CD8-positive, alpha-beta memory T cell (primary cell): ENCODE measurements at places on chromosomes 4 and X.

DNA sequence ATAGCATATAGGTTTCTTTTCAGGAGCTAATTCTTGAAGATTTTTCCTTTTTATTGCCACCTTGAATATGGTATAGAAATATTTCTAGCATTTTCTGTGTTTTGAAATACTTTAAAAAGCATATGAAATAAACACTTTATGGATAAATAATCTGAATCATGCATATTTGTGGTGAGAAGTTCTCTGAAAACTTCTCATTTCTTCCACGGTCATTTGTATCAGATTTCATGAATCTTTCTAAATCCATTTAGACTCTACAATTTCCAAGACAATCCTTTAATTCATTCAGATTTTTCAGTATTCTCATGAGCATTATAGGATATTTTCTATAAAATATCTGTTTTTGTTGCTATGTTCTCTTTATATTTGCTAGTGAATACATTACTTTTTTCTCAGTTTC is 16.2 kb upstream of the CA5B start:
- DNase-seq: no peak

DNA sequence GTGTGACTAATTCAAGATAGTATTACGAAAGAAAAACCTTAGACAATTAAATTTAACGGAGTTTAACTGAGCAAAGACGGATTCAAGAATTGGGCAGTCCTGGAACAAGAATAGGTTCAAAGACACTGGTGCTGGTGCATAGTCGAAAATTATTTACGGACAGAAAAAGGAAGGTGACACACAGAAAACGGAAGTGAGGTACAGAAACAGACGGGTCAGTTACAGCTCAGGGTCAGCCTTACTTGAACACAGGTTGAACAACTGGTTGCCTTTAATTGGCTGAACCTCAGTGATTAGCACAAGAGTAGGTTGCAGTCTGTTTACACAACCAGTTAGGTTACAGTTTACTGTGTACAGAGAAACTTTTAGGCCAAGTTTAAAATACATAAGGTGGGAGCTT is 31.5 kb downstream of the KLHL8 start:
- DNase-seq: no peak

- DNase-seq: no peak
These were observed 61.1 kb upstream of the STS start for GRCh38 chrX:7086384-7086783.

- no peak for DNase-seq
These were observed 45.1 kb upstream of the TLR2 start for GRCh38 chr4:153638999-153639398.
